Karpas-422 (cell line): ENCODE measurements at places on chromosomes 6 and 20.

GRCh38 chr20:59948828-59949720 lies 8.9 kb downstream of the FAM217B start:
- peak; percentile 81 for DNase-seq

DNA sequence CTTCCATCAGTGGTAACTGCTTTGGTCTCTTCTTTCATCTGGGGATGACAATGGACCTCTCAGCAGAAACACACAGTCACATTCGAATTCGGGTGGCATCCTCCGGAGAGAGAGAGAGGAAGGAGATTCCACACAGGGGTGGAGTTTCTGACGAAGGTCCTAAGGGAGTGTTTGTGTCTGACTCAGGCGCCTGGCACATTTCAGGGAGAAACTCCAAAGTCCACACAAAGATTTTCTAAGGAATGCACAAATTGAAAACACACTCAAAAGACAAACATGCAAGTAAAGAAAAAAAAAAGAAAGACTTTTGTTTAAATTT lies 6.1 kb downstream of the EDN1 start:
- DNase-seq, result no peak

DNA sequence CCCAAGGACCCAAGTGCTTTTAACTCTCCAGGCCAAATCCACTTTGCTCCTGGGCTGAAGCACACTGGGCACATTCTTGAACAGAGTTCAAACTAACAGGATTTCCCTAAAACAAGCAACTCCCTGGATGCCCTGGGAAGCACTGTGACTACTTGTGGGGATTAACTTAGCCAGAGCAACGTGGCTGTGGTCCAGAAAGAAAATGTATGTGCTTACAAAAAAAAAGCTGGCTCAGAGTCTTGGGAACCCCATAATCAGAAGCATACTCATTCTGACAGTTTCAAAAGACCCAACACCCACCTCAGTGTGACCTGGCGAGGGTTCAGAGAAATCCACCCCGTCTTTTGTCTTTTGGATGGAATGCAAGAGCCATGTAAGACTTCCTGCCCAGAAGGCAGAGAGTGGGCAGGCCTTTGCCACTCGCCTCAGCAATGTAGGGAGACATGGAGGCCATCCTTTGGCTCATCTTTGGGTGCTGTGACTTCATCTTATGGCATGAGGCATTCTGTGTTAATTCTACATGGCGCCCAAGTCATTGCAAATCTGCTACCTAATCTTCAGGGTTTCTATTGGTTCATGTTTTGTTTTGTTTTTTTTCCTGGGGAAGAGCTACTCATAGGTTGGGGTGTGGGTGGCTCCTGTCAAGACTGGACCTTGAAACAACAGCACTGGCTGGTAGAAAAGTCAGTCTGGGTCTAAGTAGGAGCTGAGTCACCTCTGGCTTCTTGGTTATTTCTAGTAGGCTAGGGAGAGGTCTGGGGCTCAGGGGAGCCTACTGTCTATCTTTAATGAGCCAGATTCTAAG lies 248.6 kb upstream of the SUPT3H start:
- no peak for DNase-seq

GRCh38 chr6:82015526-82015925 lies 232.0 kb downstream of the IBTK start:
- DNase-seq, result no peak

DNA sequence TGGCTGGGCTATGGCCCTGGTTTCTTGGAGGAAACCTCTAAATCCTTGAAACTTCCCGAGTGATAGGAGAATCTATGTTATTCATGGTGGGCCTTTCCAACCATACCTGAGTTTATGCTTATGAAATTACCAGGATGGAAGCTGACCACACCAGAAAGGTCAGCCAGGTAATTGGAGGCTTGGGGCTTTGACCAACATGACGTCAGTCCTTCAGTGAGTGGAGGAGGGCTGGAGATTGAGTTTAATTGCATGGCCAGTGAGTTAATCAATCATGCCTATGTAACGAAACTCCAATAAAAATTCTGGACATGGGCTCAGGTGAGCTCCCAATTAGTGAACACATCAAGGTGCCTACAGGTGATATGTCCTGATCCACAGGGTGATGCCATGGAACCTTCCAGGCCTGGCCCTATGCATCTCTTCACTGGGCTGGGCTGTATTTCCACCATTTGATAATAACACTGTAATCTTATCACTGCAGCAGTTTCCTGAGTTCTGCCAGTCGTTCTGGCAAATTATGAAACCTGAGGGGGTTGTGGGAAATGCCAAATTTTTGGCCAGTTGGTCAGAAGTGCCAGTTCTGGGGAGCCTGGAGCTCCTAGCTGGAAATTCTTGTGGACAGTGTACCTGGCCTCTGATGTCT lies 106.5 kb downstream of the CDH26 start:
- DNase-seq, result no peak

DNA sequence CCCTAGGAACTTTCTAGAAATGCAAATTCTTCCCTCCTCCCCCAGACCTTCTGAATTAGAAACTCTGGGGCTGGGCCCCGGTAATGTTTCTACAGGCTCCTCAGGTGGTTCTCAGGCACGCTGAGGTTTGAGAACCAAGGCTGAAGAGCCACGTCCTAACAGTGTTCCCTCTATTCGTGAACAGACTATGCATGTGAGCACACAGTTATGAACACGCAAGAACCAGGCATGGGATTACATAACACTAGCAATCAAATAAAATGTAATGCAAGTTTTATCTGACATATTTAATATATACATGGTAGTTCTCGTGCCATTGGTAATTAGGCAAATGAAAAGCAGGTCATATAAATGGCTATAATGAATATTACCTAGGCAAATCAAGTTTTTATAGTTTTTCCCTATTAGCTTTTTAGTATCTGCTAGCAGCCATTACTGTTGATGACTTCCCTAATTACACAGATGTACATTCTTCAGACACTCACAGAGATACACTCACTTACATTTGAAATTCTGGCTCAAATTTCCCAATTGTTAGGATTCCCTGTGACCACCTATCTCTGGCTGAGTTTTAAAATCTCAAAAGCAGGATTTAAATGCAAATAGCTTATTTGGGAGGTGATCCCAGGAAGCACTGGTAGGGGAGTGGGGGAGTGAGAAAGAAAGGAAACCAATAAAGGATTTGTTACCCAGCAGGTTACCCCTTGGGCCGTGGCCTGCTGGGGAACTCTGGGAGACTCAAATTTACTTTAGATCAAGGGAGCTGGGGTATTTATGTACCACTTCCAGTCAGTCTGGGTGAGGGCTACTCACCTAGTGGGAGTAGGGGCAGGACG lies 104.1 kb downstream of the TCP11 start:
- no peak for DNase-seq

DNA sequence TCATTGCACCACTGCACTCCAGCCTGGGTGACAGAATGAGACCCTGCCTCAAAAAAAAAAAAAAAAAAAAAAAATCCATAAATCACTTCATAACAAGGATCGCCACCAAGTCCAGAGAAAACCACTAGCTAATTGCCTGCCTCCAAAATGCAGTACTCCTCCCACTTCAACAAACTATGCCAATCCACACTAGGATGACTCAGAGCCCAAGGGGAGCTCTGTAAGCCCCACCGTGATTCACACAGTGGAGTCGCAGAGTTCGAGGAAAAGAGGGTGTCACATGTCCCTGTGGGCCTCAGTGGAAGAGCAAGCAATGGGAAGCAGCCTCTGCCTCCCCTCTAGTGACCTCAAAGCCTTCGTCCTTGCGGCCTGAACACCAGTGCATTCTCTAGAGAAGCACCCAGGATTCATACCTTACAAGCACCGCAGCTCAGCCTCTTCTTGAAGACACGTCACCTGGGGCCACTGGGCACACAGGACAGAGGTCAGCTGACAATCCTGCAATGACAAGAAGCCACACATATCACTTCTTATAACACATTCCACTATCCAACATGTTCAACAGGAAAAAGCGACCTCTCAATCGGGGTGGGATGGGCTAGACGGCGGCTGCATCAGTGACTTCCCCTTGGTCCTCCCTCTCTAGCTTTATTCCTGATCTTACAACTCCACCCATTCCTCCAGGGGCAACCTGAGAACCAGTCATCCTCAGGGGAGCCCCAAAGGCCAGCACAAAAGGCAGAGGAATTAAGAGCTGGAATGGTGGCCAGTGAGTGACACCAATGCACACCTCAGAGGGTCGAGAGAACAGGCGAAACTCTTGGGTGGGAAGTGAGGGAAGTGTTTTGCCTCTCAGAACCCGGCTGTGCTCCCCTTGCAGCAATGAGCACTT lies 8.9 kb downstream of the SNHG17 start:
- DNase-seq, result no peak

- DNase-seq, result no peak
These were observed 4.1 kb upstream of the PHACTR2 start for GRCh38 chr6:143673669-143674068.

GRCh38 chr6:8041913-8042583 lies 22.1 kb downstream of the BLOC1S5 start:
- no peak for DNase-seq

DNA sequence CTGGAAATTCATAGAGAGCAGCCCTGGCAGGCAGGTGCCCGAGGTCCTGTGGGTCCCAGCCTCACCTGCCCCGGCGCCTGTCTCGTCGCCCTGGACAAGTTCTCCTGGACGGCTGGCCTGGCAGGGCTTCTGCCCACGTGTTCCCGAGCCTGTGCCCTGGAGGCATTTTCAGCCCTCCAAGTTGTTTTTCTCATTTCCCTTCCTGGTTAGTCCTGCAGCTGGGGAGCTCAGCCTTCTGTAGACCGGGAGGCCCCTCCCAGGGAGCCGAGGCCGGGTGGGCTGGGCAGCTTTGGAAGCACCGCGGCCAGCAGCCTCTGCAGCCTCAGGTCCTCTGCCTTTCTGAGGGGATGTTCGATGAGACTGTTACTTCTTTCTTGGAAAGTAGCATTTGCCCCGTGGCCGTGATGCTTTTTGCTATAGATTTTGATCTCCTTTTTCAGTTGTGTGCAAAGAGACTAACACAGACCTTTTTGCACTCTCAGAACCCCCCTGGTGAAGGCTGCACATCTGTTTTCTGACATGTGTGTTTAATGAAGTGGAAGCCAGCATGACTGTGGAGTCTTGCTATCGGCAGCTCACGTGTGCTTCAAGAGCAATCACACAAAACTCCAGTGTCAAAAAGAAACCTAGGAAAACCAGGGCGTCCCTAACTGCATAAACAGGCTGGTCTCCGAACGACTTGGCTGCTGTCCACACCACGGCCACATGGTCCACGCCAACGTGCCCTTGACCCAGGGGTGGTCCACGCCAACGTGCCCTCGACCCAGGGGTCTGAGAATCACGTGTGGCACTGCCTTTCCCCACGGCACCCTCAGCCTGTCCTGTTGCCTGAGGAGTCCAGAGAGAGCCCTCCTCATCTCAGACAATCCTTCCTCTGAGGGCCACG lies 207.5 kb downstream of the SMOC2 start:
- no peak for DNase-seq

- no peak for DNase-seq
These were observed 5.2 kb upstream of the C20orf203 start for GRCh38 chr20:32678948-32679347.

- peak; percentile 46 for DNase-seq
These were observed 78.6 kb downstream of the LINC00237 start for GRCh38 chr20:21027569-21027968.

GRCh38 chr20:50027611-50028105 lies 44.9 kb downstream of the SNAI1 start:
- DNase-seq, result no peak

- DNase-seq, result no peak
These were observed 105.1 kb downstream of the CARMIL1 start for GRCh38 chr6:25384234-25384633.

DNA sequence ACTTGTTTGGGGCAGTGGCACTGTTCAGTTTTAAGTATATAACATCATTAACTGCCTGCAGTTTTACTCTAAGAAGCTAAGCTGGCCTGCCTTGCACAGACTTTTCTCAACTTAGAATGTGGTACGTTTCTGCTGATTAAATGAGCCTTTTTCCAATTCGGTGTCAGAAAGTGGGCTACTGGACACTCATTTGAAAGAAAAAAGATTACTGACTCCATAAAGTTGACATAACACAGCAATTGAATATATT lies 2.1 kb downstream of the ZMYND8 start:
- no peak for DNase-seq

GRCh38 chr6:55198715-55199114 lies 24.4 kb downstream of the HCRTR2 start:
- DNase-seq, result no peak

GRCh38 chr6:108846101-108846500 lies 2.1 kb upstream of the ARMC2 start:
- DNase-seq, result no peak

DNA sequence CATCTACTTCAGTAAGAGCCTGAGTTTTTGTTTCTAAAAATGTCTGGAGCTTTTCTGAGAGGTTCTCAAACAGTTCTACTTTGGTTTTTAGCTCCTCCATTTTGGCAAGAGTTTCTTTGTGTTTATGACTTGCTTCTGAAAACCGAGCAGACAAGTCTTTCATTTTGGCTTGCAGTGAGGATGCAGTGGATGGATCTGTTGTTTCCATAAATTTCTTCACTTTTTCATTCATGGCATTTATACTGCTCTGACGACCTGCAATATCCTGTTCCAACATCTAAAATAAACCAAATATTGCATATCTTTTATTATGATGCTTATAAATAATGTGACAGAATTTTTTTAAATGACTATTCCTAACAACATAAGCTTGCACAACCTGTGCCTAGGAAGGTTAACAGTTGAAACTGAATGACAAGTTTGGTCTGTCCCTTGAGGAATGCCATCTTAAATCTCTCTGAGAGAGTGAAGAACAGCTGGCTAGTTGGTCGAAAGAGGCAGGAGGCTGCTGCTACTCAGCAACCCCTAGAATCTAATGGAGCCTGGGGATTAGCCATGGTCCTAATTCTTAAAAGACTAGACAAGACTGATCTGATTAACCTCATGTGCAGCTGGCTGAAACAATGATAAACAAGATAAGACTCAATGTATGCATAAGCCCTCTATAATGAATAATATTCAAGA lies 69.8 kb downstream of the DST start:
- DNase-seq, result no peak

GRCh38 chr20:54058420-54059139 lies 11.8 kb downstream of the BCAS1 start:
- no peak for DNase-seq

DNA sequence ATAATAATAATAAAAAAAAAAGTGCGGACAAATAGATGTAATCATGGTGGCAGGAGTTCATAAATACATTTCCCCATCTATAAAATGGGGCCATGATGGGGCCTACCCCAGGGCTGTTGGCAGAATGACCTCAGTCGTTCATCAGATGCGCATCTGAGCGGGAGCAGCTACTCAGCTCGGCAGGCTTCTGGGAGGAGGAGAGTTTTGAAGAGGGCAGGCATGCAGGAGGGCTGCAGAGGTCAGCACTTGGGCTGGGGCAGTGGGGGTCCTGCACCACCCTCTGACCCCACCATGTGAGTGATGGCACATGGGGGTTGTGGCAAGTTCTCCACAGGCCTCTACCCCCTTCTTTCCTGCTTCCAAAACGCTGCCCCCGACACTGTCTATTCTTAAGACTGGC lies 373.5 kb downstream of the ZFAND3 start:
- DNase-seq, result no peak

DNA sequence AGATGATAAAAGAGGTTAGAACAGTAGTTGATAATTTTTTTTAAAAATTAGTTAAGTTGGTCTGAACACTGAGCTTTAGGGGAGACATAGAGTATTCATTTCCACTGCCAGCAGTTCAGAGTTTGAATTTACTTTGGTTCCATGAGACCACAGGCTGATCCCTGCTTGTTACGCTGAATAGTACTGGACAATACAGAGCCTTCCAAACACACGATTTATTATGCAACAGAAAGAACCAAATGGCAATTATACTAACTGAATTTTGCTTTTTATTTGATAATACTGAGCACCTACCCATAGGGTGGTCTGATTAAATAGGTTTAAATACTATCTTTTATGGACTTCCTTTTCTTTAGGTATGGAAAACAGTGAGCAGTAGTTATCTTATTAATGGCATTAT lies 111.4 kb downstream of the POPDC3 start:
- peak; percentile 29 for DNase-seq
